ENCODE measurements at places on chromosomes 12 and 14. TPM values are rescaled to one million over a fixed set of nuclear protein-coding genes. Genes with fewer than 3 reads are reported as not detected.

- DNase-seq = no peak
These were observed 45.0 kb upstream of the VASH1 start for GRCh38 chr14:76716285-76716684.

DNA sequence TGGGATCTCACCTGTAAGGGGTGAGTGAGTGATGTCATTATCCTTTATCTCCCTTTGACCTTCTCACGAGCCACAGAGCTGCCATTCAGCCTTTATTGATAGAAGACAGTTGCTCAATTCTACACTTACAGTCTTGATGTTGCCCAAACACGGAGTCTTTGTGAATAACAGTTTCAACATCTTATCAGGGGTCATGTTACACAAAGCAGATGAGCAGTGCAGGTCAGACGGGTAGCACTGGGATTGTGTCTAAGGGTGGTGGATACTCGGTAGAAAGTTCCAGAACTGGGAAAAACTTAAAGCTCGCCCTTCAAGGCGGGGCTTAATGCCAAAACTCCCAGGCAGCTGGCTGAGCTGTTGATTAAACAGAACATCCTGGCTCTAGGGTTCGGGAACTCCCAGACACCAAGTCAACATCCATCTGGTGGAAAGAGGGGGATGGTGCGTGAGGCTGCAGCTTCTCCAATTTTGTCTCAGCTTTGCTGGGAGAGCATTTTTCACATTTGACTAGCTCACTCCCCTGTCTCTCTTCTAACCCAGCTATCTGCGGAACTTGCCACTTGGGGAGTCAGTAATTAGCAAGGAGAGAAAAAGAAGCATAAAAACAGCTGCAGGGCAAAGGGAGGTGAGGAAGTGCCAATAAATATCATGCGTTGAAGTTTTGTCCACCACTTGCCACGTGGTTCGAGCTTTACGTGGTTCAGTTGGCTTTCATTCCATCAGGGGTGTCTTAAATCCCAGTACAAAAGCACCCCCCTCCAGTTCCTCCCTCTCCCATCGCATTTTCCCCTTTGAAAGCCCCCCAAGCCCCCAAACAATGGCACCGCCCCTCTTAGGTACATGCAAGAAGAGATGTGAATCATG is 31.0 kb downstream of the FOXN4 start:
- no peak for DNase-seq

GRCh38 chr12:132426349-132427173 is 63.4 kb upstream of the FBRSL1 start:
- DNase-seq = no peak

- peak; percentile 11 for DNase-seq
These were observed 1.5 kb downstream of the RILPL1 start for GRCh38 chr12:123532019-123532418.

SLCO1B1 gene
- 0.16 TPM for total RNA-seq
